ENCODE measurements at places on chromosomes 1 and 21.

- DNase-seq = no peak
Measured at GRCh38 chr1:207335695-207336363, 14.4 kb downstream of the CD55 start.

DNA sequence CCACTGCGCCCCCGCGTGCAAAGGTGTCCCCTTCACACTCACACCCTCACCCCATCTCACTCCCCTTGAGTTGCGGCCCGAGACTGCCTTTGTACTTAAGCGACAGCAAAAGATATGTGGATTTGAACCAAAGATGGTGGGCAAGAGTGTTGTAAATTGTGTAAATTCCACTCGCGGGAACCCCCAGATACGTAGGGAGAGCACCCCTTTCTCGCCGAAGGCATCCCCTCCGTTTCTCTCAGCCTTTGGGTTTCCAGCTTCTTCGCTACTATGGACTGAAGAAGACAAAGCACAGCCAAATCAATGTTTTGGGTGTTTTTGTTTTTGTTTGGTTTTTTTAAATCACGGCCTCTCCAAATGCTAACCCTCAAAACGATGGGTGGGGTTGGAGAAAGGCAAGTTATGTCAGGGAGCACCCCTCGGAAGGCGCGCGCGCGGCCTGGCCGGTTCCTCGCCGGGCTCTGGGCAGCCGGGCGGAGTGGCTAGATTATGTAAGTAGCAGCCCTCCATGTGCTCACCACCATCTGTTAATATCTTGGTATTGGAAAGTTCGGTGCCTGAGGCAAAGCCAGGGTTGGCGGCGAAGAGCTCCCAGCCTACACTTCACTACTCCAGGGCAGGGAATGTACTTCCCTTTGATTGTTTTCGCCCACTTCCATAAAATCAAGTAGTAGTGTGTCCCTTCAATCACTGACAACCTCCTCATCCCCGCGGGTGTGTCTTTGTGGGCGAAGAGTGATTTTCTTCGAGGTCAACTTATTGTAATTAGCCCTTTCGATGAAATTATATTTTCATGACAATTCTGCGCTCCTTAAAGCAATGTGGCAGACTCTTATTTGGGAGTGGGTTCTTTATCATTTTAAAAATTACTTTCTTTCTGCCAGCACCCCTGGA is 4.0 kb upstream of the PROX1 start:
- DNase-seq = no peak

DNA sequence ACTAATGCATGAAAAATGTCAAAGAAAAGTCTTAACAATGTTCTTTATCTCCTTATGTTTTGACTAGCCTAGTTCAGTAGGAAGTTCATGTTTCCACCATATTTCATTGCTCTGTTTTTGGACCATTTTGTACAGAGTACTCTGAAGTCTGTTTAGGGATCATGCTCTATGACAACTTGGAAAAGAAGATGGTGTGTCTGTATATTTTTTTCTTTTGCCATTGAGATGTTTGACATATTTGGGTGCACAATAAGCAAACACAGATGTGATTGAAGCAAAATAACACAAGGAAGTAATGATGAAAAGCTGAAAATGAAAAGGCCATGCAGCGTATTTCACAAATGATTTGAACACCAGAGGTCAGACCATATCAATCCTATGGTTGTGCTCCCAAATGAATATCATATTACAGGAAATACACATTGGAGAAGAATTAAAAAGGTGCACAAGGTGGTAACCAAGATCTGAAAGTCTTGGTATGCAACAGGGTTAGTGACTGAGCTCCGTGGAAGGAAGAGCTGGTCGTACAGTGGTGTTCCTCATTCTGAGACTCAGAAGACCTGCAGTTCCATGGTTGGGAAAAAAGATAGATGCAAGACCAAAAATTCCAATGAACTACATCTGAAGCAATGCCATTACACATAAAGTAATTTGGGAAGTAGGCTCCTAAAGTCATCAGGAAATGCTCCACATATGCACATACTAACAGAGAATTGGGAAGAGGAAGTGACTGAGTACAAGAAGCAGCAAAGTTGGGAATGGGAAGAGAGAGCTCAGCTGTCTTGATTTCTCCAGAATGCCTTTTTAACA is 463.5 kb downstream of the LMO4 start:
- no peak for DNase-seq

GRCh38 chr1:36603461-36603860 is 120.7 kb upstream of the CSF3R start:
- no peak for DNase-seq

- no peak for DNase-seq
Measured at GRCh38 chr1:227906550-227907071, 41.1 kb downstream of the WNT9A start.

- no peak for DNase-seq
Measured at GRCh38 chr1:86409416-86410021, 13.4 kb upstream of the ODF2L start.

DNA sequence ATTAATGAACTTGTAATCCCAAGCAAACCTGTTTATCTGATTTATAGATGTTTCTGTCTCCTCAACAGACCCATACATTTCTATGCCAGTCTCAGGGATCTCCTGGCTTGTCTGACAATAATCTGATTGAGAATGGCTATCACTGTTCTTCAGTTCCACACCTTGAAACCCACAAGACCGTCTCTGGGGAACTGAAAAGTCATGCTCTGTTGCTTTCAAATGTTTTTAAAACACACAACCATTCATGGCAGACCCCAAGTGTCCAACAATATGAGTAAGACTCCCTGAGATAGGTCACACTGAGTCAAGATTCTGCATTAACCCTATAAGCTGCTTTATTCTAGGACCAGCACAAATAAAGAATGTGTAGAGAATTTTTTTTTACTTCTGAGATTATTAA is 611.2 kb upstream of the PLXNA2 start:
- DNase-seq = no peak

DNA sequence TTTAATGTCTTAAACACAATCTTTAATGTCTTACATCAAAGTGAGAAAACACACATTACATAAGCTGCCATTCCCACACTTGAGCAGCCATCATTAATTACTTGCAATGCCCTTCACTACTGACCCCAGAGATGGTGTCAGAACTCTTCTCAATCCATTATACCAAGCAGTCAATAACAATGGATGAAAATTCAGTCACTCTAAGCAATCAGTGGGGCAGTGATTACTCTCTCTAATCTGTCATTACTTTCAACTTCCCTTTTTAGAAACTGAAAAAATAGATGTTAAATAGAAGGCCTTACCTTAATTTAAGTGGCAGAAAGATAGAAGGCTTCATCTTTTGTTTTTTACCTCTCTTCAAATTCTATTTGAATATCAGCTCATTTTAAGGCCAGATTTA is 9.7 kb upstream of the FRRS1 start:
- DNase-seq = no peak

- no peak for DNase-seq
Measured at GRCh38 chr1:64072089-64072793, 131.2 kb upstream of the UBE2U start.

GRCh38 chr1:118993700-118994026 is 5.5 kb upstream of the TBX15 start:
- DNase-seq = no peak

DNA sequence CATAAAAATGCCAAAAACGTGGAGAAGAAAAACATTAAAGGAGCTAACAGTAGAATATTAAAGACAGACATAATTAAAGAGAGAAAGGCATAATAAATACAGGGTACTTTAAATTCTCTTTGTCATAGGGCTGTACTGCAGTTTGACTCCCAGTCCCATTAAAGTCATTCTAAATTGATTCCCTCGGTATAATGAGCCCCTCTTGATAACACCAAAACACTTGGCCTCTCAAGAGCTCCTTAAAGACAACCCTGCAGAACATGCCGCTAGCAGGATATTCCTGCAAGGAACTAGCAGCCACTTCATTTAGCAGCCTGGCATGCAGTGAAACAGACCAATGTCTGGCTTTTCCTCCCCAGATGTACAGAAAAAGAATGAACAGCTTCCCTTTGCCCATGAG is 273.8 kb upstream of the ESRRG start:
- no peak for DNase-seq

- peak; percentile 66 for DNase-seq
Measured at GRCh38 chr1:154860156-154860870, 9.8 kb downstream of the KCNN3 start.

GRCh38 chr1:20410503-20410902 is 75.5 kb downstream of the CAMK2N1 start:
- DNase-seq = peak; percentile 4

- no peak for DNase-seq
Measured at GRCh38 chr1:65431111-65431705, 10.7 kb downstream of the LEPR start.

DNA sequence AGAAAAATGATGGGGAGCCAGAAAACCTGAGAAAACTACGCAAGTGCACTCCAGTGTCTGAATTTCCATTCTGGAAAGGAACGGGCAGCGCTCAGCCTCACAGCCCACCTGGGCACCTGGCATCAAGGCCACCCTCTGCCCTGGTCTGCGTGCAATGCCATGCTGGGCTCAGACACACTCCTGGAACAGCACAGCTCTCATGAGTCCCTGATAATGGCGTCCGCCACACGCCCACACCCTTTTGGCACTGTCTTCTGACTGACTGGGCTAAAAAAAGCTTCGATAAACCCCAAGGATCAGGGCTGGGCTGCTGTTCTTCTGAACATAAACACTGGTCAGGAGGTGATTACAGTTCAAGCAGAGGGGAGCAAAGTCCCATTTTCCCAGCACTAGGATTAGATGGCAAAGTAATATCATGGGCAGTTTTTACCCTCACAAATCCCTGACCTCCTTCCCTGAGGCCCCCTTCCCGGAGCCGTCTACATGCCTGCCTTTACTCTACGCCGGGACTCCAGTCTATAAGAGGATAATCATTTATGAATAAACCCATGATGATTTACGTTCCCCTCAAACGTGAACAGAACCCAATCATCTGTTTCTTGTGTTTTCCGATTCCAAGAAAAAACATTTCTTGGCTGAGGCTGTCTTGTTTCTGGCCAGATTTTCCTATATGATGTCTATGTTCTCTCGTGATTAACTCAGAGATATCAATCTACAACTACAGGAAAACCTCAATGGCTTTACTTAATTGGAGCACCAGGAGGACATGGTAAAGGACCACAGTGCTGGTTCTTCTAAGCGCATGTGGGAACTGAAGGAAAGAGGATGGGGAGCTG is 22.6 kb downstream of the RCAN1 start:
- DNase-seq = peak; percentile 61

DNA sequence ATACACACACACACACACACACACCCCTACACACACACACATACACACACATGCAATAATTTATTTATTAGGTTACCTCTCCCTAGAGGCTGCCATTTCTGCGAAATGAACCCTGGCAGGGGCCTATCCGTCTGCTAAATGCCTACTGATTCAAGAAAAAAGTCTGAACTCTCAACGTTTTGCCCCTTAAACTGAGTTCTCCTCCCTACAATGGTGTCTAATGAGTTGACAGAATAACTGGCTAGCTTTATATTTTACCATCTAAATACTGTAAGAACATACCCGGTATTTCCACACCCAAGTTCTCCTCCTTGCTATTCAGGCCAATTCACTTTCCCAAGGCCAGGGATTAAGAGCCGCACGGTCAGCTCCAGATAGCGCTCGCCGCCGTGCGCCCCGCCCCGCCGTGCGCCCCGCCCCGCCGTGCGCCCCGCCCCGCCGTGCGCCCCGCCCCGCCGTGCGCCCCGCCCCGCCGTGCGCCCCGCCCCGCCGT is 339 bp upstream of the RNPC3 start:
- peak; percentile 36 for DNase-seq

GRCh38 chr1:108560874-108561459 is 1.1 kb downstream of the EEIG2 start:
- DNase-seq = peak; percentile 64

DNA sequence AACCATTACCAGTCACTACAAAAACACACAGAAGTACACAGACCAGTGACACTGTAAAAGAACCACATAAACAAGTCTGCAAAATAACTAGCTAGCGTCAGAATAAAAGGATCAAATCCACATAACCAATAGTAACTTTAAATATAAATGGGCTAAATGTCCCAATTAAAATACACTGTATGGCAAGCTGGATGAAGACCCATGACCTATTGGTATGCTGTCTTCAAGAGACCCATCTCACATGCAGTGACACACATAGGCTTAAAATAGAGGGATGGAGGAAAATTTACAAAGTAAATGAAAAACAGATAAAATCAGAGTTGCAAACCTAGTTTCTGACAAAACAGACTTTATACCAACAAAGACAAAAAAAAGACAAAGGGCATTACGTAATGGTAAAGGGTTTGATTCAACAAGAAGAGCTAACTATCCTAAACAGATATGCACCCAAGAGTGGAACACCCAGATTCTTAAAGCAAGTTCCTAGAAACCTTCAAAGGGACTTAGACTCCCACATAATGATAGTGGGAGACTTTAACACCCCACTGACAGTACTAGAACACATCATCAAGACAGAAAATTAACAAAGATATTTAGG is 196.9 kb downstream of the TBX15 start:
- no peak for DNase-seq

- no peak for DNase-seq
Measured at GRCh38 chr1:18151436-18152122, 44.0 kb downstream of the IGSF21 start.

DNA sequence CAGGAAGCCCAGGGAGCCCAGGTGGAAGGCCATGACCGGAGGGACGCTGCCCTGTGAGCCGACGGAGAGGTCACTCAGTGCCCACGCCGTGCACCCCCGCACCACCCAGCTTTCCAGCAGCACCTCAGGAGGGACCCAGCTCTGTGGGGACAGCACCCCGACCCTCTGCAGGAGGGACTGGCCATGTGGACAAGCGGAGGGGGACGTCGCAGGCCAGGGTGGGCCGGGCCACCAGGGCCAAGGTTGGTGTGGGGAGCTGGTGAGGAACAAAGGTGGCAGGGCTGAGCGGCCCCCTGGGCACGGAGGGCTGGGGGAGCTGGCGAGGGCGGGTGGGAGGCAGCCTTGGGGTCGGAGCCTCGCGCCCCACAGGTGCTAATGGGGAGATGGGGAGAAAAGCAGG is 22.8 kb downstream of the NADK start:
- DNase-seq = no peak

GRCh38 chr1:168570652-168571051 is 5.8 kb upstream of the XCL1 start:
- no peak for DNase-seq
